ENCODE measurements at places on chromosomes 16 and 17. TPM values are rescaled to one million over a fixed set of nuclear protein-coding genes. Genes with fewer than 3 reads are reported as not detected.

Gene KRTAP1-1
- total RNA-seq: not detected

Gene RNU2-1
- total RNA-seq: not detected

Gene GPRC5B
- total RNA-seq: 35.6 TPM

Gene ABCC3
- total RNA-seq: 130 TPM

Gene KRTAP4-6
- not detected for total RNA-seq

Gene TMEM100
- not detected for total RNA-seq

Gene HLF
- total RNA-seq: 0.14 TPM

Gene NKD1
- 0.31 TPM for total RNA-seq

Gene SLFN14
- not detected for total RNA-seq

Gene ALOX12B
- 1.3 TPM for total RNA-seq

Gene SHBG
- total RNA-seq: 0.54 TPM

Gene MPP3
- total RNA-seq: 15.5 TPM

Gene SGSM2
- total RNA-seq: 36.7 TPM

Gene ZNF286A
- 24.8 TPM for total RNA-seq

All from A549 treated with Hydrocortisone at 1 μM for 4 hours (cell line).